ENCODE measurements at places on chromosomes 1 and 21. TPM values are rescaled to one million over a fixed set of nuclear protein-coding genes. Genes with fewer than 3 reads are reported as not detected.
A peak's percentile ranks its signal among the peaks of the same experiment; 100 is the strongest.

The SERPINC1 gene
- total RNA-seq, result 1.2 TPM

The RNPC3 gene
- total RNA-seq, result 26.3 TPM

The SLC9C2 gene
- total RNA-seq, result not detected

The KRTAP19-8 gene
- total RNA-seq, result not detected

The ZMYM4 gene
- total RNA-seq, result 55.5 TPM

The HMGN1 gene
- 191 TPM for total RNA-seq

The TIE1 gene
- total RNA-seq, result 23.3 TPM

The FCRL6 gene
- 0.81 TPM for total RNA-seq

DNA sequence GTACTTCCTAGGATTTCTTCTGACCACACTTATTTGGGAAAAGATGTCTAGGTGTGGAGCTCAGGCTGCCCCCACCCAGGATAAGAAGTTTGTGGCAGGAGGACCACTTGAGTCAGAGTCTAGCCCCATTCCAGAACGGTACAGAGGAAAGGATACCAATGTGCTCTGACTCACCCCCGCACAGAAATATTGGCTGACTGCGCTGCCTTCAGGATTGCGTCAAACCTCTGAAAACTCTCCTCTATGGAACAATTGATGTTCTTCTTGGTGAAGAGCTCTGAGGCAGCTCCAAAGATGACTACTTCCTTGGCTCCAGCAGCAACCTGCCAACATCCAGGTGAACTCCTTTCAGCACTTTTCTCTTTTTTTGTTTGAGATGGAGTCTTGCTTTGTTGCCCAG lies 11.2 kb downstream of the HMGCL start:
- no peak for DNase-seq

DNA sequence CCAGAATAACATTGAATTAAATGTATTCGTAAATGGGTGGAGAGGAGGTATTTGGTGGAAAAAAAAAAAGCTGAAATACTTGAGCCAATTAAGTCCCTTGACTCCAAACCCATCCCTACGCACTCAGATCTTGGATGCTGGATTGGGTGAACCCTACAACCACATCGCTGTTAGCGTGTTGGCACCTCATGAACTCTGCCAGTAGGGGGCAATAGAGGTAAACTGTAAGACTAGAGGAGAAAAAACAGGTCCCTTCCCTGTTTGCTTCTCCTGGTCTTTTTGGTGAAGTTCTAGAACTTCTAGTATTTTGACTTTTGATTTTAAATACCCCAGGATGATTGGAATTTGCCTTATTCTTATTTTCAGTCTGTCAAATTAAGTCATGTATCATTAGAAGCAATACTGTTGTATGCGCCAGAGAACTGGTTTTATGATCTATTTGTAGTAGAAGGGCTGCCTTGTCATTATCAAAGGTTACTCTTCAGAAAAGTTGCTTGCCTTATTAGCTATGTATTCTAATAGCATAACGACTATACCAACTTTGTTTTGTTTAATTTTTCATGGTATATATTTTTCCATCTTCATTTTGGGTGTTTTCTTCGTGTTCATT lies 1.9 kb upstream of the OR13G1 start:
- peak; percentile 17 for DNase-seq

DNA sequence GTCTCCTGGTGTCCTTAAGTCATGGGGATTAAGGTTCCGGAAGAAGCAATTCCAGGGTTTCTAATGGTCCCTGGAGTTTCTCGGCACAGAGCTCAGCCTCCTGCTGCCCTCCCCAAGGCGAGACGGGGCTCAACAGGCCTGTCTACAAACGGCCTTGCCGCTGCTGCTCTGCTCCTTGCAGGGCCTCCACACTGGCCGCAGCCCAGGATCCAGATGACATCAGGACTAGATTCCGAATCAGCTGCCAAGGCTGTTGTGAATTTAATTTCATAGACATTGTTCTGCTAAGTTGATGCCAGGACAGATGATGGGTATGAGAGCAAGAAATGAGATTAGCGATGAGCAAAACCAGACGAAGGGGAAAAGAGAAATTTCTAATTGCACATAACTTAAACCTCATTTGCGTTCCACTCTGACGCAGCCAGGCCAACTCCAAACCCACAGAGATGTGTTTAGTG lies 103.6 kb upstream of the BACE2 start:
- peak; percentile 29 for DNase-seq

DNA sequence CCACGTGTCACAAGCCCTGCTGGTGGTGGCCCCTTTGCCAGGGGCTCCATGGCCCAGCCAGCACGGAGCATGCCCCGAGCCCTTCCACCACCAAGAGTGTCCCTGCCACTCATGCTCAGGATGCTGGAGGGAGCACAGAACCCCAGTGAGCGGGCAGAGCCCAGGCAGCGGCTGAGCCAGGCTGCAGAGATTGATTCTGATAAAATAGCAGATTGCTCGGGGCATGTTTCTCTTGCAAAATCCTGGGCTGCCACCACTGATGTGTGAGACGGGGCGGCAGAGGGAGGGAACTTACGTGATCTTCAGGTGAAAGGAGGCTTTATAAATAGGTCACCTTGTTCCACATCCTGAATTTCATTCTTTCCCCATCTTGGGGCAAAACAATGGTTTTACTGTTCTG lies 53.2 kb downstream of the SPSB1 start:
- DNase-seq, result no peak

GRCh38 chr1:200152336-200152735 lies 124.8 kb downstream of the NR5A2 start:
- no peak for DNase-seq

GRCh38 chr1:35715568-35716002 lies 3.1 kb downstream of the C1orf216 start:
- DNase-seq, result peak; percentile 69

DNA sequence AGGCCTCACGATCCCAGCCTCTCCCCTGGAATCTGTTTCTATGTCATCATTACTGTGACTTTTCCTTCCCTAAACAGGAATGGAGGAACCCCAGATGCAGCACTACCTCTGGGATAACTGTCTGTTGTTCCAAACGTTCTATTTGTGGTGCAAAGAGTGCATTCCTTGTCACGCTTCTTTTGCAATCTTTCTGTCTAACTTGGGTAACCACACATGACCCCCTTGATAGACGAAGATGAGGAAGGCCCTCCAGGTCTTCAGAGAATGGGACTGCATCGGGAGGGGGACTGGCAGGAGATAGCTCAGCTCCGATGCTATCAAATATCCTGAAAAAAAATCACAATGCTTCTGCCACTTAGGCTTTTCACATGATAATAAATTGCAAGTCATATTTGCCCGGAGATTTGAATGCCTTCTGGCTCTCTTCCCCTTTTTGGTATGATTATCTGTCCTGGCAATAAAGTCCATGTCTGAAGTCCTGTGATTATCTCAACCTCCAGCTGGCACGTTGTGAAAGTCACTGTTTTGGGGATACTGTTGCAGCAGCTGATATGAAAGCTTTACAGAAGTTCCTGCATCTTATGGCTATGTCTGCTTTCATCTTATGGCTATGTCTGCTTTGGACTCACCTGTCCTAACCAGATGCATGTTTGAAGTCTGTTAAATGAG lies 148.7 kb upstream of the LMO4 start:
- no peak for DNase-seq

DNA sequence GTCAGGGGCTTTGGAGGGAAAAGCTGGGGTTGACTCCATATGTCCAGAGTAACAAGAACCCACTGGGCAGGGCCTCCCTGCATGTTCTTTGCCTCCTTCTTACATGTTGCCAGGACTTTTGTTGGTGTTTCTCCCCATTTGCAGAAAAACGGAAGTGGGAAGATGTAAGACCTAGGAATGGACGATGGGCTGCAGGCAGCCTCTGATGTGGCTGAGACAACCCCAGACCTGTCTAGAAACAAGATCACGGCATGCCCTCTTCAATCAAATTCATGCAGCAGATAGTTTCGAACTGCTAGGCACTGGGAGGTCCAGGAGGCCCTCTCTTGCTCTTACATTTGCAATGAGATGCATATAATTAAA lies 3.4 kb downstream of the FAM43B start:
- DNase-seq, result no peak

DNA sequence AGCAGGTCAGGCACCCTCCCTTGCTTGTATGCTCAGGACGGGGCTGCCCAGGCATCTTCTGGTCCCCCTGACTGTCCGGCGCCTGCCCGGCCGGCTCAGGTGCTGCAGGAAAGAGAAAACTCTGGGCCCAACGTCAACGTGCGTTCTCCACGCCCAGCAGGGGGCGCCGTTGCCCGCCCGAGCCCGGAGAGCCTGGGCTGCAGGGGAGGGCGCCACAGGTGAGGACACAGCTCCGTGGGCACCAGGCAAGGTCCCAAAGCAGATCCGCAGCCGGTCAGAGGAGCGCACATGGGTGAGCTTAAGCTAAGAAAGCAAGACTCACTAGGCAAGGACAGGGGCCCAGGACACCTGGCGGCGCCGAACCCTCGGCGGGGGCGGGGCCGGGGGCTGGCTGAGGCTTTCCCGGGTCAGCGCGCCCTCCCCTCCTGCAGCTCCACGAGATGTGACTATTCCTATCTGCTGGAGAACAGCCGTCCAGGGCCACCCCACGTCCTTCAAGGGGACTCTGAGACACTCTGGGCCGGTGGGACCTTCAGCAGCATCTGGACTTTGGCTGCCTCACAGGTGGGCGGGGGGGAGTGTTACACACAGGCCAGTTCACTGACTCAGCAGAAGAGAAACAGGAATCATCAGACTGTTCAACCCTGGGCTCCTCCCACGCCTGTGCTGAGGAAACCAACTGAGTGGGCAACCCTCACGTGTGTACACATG lies 29.3 kb downstream of the KRTAP10-1 start:
- DNase-seq, result peak; percentile 55

- no peak for DNase-seq
Observed at GRCh38 chr1:84870591-84870990, 22.4 kb downstream of the LPAR3 start.

DNA sequence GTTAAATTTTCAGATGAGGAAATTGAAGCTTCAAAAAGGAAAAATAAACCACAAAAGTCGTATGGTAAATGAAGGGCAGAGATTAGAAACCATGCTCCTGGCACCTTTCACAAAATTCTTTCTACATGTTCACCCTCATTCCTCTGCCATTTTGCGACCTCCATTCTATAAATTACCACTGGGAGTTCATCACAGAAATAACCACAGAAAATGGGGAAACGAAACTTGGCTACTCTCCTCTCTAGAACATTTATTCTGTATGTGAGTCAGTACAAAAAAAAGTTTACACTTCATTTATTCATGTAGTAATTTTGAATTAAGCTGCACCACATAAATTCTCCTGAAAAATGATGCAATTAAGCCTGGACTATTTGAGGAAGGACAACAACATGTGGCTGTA lies 320.9 kb upstream of the C1orf87 start:
- no peak for DNase-seq

GRCh38 chr1:12480748-12481362 lies 137.2 kb downstream of the DHRS3 start:
- DNase-seq, result peak; percentile 44

DNA sequence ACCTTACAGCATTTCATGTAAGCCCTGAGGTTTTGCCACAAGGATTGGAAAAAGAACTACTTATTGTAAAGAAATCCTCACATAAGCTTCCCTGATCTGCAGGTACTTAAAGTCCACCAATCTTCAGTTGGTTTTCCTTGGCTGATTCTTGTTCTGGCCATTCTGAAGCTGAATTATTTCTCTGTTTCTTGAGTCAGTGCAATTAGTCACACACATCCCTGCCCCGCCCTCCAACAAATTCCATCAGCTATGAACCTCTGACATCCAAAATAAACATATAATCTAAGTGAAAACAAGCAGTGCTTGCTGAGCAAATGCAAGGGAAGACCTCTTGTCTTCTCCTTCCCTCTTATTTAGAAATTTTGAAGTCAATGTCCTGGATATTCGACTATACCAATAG lies 8.2 kb upstream of the FNDC7 start:
- no peak for DNase-seq

DNA sequence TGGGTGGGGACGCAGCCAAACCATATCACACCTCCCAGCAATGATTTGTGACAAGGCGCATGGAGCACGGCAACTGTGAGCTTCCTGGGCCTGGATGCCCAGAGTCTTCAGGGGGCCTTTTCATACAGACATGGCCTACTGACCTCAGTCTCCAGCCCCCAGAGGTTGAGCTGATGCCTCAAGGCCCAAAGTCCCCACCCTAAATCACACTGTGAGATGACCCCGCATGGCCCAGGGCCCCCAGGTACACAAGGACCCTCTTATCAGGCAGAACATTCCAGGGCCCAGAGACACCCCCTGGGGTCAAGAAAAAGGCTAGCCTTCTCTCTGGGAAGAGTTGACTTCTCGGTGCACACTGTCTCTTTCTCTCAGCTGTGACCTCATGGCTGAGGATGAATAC lies 179.7 kb upstream of the C1orf174 start:
- DNase-seq, result no peak

DNA sequence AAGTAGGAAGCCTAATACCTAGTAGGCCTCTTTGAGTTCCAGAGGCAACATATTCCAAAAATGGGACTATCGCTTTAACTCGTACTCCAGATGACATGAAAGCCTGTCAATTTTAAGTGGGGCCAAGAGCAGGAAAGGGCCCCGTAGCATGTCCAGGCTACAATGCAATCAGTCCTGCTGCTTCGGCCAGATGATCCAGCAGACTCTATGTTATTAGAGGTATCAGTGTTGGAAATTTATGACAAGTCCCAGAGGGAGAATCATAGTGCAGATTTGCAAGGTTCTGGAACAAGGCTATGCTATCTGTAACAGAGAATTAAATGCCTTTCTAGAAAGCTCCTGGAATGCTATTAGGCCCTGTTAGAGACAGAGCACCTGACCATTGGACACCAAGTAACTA lies 56.7 kb upstream of the SRP9 start:
- DNase-seq, result no peak

All from mucosa of gallbladder (tissue), 1 donor.